ENCODE measurements at places on chromosomes 16 and 17.

- no peak for DNase-seq
These were observed 18.3 kb upstream of the KIF2B start for GRCh38 chr17:53804437-53804836.

- no peak for DNase-seq
These were observed 1.6 kb upstream of the GLP2R start for GRCh38 chr17:9824094-9824493.

DNA sequence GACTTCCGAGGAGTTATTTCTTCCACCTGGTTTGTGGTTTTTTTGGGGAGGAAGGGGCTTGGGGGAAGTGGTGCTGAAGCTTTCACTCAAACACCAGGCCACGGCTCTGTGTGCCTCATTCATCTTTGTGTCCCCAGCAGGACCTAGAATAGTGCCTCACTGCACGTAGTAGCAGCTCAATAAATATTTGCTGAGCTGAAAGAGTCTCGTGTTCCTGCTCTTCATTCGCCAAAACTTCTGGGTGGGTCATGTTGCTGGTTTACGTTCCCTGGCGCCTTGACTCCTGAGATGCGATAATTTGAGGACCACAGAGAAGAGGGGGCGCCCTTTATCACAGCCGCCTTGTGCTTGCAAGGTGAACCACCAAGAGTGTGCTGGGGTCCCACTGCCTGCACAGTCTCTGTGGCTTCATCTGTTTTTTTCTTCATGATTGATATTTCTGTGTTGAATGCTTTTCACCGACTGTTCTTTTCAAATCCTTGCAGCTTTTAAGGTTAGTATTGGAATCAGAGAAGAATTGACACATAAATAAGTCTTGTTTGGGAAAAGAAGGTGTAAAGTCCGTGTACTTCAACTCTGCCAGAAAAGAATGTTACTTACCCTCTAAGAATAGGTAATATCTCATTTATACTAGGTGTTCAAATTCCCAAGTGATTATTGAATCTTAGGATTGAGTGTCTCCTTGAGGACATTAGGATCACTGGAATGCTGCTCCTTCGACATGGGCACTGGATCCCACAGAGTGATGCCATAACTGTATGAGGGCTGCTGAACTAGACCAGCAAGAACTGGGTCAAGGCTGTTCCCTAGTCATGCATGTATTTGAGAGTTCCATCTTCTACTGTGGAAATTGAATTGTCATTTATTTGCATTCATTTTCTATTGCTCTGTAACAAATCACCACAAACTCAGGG, 92.7 kb upstream of the CLEC18A start:
- no peak for DNase-seq

DNA sequence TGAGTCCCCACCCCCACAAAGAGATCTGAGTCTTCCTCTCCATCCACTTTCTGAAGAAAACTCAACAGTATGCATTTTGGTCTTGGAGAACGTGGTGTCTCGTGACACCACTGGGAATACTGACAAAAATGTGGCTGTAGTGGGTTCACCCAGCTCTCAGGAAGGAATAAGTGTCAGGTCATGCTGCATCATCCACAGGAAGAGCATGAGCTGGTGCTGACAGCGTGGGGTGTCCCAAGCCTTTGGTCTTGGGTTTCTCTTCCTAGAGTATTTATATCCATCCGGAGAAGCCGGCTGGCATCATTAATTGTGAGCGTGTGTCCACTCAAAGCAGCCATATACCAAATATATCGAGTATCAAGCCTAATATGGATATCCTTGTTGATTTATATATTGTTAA, 55.9 kb downstream of the C17orf67 start:
- DNase-seq: no peak

DNA sequence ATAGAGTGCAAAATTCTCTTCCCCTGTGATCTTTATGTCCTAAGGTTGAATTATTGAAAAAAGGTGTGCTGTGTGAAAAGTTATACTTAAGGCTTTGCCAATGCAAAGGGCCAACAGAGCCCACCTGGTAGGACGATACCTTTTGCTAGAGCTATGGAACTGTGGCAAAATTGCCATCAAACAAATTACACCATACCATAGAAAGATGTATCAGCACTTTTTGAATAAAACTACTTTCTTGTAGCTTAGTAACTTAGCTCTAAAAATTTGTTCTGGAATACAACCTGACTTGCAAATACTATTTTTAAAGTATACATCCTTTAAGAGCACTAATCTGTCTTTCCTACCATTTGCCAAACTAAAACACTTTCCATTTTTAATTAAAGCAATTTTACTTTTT, 147.2 kb upstream of the ERCC4 start:
- no peak for DNase-seq

GRCh38 chr17:62194401-62194800, 129.3 kb upstream of the MED13 start:
- DNase-seq: no peak

GRCh38 chr16:17499223-17499902, 28.6 kb upstream of the XYLT1 start:
- no peak for DNase-seq

- DNase-seq: no peak
These were observed 94.3 kb downstream of the ATF7IP2 start for GRCh38 chr16:10480151-10480550.

DNA sequence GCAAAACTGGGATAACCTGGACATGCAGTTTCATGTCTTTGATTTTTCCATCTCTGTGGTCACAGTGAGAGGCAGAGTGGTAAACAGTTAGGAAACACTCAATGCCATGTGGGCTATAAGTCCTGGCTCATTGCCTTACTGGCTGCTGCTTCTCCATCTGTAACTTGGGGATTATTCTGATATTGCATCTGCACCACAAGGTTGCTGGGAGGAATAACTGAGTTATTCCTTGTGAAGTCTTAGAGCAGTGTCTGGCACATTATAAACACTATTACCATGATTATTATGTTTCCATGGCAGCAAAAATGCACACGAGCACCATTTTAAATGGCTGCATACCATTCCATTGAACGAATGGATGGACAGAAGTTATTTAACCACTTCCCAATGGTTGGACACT, 111.7 kb upstream of the CDH5 start:
- no peak for DNase-seq

DNA sequence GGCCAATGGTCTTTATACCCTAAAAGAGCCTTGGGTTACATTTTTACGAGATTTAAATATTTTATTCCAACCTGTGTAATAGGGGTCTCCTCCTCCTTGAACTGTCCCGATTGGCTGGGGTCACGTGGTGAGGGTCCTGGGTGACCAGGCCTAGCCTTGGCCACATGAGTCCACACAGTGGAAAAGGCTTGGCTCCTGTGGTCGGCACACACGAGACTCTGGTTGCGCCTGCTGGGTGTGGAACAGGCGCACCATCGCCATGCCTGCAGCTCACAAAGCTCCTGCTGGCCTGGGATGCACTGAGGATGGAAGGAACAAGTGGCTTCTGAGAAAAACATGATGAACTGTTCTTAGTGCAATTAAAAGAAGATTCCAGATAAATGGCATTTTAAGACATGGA, 103.9 kb upstream of the ZNF750 start:
- no peak for DNase-seq

DNA sequence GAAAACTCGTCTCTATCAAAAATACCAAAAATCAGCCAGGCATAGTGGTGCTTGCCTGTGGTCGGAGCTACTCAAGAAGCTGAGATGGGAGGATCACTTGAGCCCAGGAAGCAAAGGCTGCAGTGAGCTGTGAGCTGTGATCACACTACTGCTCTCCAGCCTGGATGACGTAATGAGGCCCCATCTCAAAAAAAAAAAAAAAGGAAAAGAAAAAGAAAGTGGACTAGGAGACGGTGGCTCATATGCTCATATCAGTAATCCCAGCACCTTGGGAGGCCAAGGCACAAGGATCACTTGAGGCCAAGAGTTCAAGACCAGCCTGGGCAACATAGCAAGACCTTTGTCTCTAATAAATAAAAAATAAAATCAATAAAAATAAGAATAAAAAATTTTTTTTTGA, 8.8 kb upstream of the SUMO2 start:
- no peak for DNase-seq

- no peak for DNase-seq
These were observed 6.0 kb upstream of the GRB2 start for GRCh38 chr17:75411328-75412067.

DNA sequence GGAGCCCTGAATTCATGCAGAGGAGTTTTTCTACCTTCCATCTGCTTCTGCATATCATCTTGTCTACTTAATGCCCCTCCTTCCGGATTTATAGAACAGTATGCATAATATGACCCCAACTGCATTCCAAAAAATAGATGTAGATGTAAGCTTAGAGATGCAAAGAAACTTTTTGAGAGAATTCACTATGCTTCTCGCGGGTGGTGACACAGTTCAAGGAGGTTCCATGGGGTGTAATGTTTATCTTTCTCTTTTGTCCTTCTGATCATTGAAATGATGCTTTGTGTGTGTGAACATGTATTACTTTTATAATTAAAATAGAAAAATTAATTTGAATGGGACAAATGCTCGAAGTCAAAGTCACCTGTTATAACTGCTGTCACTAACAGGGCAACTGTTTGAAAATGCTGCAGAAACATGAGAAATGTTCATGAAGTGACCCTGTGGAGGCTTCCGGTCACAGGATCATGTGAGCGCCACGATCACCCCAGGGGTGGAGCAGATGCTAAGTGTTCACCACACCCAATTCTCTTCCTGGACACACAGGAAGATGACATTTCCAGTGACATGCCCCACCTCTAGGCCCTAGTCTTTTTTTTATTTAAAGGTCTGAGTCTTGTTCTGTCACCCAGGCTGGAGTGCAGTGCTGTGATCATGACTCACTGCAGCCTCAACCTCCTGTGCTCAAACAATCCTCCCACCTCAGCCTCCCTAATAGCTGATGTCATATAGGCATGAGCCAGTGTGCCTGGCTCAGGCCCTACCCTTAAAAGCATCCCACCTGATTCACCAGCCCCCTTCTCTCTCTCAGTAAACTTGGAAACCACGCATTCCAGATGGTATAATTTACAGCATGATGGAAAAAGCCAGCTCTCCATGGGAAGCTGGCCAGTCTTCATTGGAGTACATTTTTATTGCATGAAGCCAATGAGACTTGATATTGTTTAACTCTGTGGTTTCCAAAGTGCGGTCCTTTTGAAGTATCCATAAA, 21.0 kb upstream of the AGRP start:
- DNase-seq: no peak

DNA sequence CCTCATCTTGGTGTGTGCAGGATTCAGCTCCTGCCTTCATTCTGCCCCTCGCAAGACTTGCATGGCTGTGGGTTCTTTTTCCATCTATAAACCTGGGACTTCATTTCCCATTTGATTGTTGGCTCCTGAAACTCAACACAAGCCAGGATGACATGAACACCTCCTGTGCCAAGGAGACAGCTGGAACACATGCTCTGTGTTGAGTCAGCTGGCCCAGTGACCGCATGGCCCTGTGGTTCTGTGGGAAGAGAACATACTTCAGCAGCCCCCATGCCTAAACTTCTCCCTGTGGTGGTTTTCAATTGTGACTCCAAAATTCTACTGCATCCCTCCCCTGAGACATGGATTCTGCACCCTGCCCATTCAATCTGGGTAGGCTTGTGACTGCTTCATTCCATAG, 57.9 kb upstream of the FOXF1 start:
- no peak for DNase-seq

DNA sequence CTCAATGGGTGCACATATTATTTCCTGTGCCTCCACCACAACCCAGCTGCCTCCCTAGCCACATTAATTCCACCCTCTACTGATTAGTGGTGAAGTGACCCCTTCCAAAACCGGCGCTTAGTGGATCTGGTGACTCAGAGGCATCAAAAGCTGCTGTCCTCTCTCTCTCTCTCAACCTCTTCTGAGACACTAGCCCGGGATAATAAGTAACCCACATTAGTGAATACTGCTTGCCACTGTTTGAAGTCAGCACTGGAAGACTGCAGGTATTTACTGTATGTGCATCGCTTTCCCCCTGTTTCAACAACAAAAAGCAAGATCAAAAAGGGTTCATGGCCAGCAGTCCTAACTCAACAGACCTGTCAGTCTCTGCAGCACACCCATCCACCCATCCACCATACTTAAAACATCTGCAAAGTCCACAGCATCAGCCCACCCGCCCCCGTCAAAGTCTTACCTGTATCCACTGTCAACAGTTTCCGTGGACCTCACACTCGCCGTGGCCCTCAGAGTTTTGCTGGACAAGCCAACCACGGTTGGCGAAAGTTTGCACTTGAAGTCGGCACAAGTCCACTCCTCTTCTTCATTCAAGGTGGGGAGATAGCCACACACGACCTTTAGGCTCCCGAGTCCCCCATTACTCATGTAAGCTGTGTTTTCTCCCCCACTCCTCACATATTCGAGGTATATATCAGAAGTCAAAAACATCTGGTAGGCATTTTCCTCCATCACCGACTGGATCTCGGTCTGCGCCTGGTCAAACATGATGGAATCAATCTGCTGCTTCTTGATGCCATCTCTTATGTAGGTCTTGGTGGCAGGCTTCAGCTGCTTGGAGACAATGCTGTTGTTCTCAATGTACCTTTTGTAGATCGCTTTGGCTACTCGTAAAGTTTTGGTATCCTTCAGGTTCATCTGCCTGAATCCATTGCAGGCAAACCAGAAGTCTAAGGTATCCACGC, 3.8 kb downstream of the AXIN2 start:
- no peak for DNase-seq

GRCh38 chr17:29977836-29978235, 36.4 kb downstream of the EFCAB5 start:
- DNase-seq: no peak

GRCh38 chr16:8656376-8656775, 18.0 kb upstream of the ABAT start:
- DNase-seq: no peak

DNA sequence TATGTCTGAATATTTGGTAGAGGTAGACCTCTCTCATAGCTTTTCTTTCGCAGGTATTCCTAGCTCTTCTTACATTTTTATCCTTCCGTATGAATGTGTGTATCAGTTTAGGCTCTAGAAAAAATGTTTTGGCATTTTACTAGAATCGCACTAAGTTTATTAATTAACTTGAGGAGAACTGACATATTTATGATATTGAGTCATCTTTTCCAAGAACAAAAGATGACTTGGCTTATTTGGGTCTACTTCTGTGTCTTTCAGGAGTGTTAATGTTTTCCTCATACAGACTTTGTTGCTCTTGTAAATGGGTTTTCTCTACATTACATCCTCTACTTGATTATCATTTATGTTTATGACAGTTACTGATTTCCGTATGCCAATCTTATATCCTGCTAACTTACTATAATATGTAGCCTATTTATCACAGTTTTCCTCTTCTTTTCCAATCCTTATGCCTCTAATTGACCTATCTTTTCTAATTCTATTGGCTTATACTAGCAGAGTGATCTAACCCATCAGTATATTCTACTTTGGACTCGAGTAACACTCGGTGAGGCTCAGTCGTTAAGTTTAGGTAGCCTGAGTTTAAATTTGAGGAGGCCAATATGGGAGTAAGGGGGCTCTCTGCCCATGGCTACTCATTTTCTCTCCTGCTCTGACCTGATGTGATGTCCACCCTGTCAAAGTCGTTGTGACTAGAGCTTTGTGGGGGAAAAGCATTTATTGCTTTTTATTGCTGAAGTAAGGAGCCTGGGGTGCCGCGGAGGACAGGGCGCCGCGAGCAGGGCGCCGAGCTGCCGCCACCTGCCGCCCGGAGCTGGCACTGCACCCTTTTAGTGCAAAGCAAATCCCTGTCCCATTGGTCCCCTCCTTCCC, 20.0 kb downstream of the ST6GALNAC1 start:
- peak; percentile 71 for DNase-seq

GRCh38 chr16:50386774-50387173, 18.0 kb upstream of the BRD7 start:
- DNase-seq: no peak
